ENCODE measurements at places on chromosomes 2 and 18.
A peak's percentile ranks its signal among the peaks of the same experiment; 100 is the strongest.

GRCh38 chr18:63890950-63891304, 3.4 kb downstream of the SERPINB2 start:
- DNase-seq: peak; percentile 31

GRCh38 chr2:40299173-40299572, 152.7 kb downstream of the SLC8A1 start:
- no peak for DNase-seq

DNA sequence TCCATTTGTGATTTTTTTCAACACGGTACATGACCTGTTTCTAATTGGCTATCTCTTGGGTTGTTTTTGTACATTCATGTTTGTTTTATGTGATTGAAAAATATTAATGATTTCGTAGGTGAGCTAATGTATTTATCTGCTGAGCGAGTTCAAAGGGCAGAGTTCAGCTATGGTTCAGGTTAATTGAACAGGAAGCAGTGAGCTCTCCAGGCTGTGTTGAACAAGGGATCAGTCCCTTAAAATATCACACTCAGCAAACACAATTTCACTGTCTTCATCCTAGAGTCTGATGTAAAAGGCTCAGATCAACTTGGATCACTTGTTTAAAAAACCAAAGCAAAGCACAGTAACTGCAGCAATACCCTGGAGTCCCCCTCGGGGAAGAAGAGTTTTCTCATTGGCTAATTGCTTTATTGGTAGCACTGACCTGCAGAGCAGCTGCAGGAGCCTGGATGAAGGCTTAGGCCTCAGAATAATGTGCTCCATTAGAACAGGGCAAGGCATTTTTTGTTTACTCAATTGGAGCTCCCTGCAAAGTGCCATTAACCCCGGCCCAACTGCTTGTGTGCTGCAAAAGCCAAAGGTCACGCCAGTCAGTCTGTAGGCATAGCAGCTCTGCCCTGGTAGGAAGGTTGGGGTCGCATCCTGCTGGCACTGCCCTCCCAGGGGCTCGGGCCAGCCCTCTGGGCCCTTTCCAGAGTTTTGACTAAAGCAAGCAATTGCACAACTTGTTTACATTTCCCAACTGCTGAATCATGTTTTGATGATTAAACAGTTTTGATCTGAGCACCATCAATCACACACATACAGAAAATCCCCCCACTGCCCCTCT, 10.5 kb downstream of the ONECUT2 start:
- DNase-seq: no peak

DNA sequence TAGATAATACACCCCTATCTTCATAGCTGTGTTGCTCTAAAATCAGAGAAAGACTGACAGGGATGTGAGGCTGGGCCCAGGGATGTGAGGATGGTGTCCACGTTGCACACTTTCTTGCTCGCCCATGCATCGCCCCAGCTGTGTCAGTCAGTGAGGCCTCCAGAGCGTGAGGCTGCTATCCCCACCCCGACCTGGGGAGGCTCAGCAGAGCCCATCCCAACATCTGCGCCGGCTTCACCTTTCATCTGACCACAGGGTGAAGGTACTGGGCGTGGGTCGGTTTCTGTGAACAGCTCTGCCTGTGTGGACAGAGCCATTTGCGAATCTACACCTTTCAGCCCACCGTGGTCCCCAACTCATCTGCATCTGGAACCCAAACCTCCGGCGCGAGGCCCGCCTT, 255.7 kb downstream of the HDAC4 start:
- no peak for DNase-seq

GRCh38 chr2:70785137-70785911, 5.1 kb downstream of the FIGLA start:
- DNase-seq: peak; percentile 56

GRCh38 chr18:59839246-59839645, 60.5 kb upstream of the PMAIP1 start:
- DNase-seq: no peak

DNA sequence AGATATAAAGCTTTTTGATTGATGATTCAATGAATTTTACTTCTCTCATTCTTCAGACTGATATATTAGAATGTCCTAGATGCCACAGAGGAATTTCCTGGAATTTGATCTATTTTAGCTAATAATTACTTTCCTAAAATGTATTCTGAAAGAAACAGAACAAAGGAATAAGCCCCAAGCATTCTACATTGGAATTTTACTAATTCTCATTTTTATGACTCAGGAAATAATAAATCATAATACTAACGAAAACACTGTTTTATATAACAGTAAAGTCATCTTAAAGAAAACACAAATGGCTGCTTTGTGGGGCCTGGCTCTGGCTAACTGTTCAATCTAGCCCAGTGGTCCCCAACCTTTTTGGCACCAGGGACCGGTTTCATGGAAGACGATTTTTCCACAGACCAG, 68.6 kb upstream of the LPIN2 start:
- DNase-seq: peak; percentile 87

GRCh38 chr2:234981197-234982095, 29.6 kb downstream of the SH3BP4 start:
- DNase-seq: peak; percentile 100

DNA sequence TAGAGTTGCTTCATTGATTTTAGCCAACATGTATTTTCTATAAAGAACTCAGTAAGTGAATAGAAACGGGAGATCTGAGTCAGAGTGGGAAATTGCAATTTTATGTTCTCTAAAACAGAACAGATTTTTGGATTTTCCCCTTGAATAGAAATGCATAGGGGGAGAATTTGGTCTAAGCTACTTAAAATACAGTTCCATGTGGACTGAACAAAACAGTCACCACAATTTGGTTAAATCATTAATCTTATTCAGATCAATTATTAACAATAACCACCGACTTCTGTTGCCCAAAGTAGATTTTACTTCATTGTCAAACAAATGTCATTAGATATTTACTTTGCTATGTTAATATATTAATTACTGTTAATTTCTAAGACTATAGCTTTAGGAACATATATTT, 107.7 kb downstream of the SCG2 start:
- DNase-seq: no peak

DNA sequence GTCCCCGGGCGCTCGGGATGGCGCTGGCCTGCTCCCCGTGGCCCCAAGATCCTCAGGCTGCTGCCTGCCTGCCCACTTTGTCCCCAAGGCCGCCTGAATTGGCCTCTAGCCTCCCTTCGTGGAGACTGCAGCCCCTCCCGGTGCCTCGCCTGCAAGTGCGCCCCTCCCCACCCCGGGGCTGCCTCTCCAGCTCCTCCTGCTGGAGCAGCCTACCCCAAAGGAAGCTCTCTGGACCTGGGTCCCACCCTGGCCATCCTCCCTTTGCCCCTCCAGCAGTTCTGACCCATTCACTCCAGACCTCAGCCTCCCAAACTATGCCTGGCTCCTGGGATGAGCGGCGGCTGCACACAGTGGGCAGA, 6.2 kb downstream of the ESPNL start:
- no peak for DNase-seq

GRCh38 chr2:46361920-46362666, 64.9 kb downstream of the EPAS1 start:
- no peak for DNase-seq

- DNase-seq: no peak
Observed at GRCh38 chr2:195543063-195543462, 114.0 kb upstream of the SLC39A10 start.

GRCh38 chr2:240797914-240798313, 22.1 kb downstream of the KIF1A start:
- no peak for DNase-seq

GRCh38 chr2:242030858-242031257, 161.3 kb downstream of the RTP5 start:
- no peak for DNase-seq

GRCh38 chr18:24801001-24801400, 340.6 kb downstream of the HRH4 start:
- DNase-seq: peak; percentile 73

DNA sequence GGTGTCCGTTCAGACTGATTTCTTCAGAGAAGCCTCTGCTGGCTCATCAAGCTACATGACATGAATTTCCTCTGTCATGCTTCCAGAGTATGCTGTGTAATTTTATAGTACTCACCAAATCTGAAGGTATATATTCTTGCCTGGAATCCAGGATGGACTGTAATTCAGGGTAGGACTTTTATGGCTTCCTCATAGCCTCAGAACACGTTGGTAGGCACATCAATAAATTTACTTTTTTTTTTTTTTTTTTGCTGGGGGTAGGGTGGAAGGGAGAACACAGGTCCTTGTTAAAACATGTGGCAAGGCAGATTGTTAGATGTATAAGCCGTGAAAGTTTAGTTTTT, 34.4 kb downstream of the MTA3 start:
- DNase-seq: no peak

- no peak for DNase-seq
Observed at GRCh38 chr2:9967053-9967775, 15.7 kb downstream of the GRHL1 start.

GRCh38 chr2:218436992-218437391, 18.1 kb downstream of the VIL1 start:
- no peak for DNase-seq

GRCh38 chr2:38039121-38039910, 36.6 kb downstream of the CYP1B1 start:
- DNase-seq: peak; percentile 62

DNA sequence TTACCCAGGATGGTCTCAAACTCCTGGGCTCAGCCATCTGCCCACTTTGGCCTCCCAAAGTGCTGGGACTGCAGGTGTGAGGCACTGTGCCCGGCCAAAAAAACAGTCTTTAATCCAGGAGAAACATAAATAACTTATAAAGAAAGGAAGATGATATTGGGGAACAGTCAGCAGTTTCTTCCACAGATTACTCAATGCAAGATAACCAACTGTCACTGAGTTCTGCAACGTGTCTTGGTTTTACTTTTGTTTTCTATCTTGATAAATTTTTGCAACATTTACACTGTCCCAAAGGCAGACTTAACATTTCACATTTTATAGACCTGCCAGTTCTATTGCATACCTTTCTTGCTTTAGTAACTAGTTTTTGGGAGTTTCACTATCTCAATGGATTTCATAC, 71.1 kb downstream of the ANKRD44 start:
- no peak for DNase-seq

- DNase-seq: peak; percentile 12
Observed at GRCh38 chr2:175187378-175187777, 5.9 kb upstream of the ATP5MC3 start.

GRCh38 chr2:19035238-19035637, 323.2 kb downstream of the OSR1 start:
- peak; percentile 89 for DNase-seq

GRCh38 chr2:62660582-62661262, 44.8 kb upstream of the EHBP1 start:
- peak; percentile 99 for DNase-seq

GRCh38 chr2:147363181-147363580, 481.6 kb upstream of the ACVR2A start:
- DNase-seq: no peak

DNA sequence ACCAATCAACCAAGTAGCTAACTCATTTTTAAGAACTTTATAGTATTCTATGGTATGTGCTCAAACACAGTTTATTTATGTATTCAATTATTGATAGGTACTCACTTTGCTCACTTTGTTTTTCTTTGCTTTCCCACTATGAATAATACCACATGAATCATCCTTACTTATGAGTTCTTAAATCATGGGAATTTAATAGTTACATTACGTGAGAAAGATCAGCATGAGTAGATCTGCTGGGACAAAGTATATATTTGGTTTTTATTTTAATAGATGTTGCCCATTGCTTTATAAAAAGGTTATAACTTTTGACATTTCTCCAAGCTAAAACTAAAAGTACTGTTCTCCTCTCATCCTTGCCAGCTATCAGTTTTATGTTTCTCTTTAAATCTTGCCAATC, 390.7 kb downstream of the LRATD1 start:
- peak; percentile 29 for DNase-seq

DNA sequence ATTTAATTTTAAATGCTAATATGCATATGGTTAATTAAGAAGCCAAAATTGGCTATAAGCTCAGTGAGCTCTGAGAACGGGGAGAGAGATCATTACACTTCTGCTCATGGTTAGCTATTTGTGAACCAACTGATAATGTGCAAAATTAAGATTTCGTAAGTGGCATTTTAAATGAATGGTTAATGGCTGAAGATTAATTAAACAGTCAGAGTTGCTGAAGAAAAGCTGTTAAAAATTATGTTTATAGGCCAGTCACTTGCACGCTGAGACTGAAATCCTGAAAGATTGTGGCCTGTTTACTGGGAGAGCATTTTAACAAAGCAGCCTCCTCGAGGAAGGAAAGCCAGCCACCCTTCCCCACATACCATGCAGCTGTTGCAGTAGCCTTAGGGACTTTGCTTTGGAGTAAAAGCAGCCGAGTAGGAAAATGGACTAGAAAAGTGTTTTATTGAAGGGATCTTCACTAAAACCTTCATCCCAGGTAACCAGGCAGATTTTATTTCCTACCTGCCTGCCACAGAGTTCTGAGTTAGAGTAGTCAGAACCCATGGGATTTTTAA, 218.8 kb upstream of the NRP2 start:
- DNase-seq: no peak

DNA sequence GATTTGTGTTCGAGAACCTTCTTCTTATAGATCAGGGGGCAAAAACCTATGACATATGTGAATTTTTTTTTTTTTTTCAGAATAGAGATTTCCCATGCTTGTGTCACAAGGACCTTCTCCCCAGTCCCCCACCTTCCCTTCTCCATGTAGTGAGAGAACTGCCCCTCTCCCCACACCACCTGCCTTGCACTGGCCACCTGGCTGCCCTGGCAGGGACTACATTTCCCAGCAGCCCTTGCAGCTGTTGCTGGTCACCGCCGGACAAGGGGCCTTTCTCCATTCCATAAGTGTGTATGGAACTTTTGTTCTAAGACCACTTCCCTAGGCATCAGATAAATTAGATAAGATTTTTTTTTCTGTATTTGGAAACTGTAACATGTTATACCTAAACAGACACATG, 22.2 kb downstream of the MBP start:
- no peak for DNase-seq

- peak; percentile 19 for DNase-seq
Observed at GRCh38 chr2:61426267-61426897, 44.5 kb downstream of the USP34 start.

GRCh38 chr18:56306797-56307196, 331.6 kb downstream of the TXNL1 start:
- DNase-seq: no peak

DNA sequence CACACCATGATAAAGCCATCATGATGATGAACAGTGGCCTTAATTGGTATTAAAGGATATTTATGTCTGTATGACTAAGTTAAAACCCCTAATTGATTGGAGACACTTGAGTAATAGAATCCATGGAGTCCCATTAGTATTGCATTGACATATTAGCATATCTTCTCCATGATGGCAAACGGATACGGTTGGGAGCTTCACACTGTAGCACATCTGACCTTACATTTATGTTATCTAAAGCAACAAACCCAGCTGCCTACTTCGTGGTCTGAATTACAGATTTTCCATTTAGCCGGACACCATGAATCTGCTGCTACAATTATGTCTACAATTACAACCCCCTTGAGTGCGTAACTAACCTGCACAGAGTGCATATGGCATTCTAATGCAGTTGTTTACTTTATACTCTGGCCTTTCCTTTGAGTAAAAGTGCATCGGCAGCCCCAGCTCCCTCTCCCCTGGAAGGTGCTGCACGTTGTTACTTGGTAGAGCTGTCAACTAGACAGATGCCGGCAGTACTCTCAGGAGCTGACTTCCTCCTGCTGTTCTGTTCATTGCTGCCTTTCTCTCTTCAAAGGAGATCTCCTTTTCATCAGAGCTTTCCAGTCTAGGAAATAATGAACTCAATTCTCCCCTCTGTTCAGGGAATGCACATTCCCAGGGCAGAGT, 92.1 kb downstream of the LRRC30 start:
- no peak for DNase-seq

GRCh38 chr2:75608684-75609333, 37.8 kb upstream of the MRPL19 start:
- peak; percentile 55 for DNase-seq

GRCh38 chr2:86615596-86615995, 8.1 kb downstream of the RNF103 start:
- DNase-seq: no peak

Measured in fibroblast of upper back skin (primary cell).